ENCODE measurements at places on chromosomes 3 and 15.

DNA sequence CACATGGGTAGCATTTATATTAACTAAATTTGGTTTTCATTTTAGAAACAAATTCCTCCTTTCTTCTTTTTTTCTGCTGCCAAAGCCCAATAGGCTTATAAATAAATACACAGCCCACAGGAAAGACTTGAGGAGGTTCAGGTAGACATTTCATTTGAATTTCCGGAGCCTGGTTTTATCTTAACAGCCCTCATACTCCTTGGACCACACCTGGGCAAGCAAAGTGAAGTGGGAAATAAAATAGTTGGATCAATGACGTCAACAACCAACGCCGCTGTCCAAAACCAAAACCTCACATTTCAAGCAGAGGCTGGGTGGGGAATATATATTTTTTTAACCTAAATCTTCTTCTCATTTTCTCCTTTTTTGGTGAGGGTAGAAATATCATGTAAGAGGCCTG lies 53.2 kb downstream of the RFTN1 start:
- no peak for DNase-seq

- no peak for DNase-seq
These were observed 6.1 kb downstream of the FXR1 start for GRCh38 chr3:180918542-180918941.

GRCh38 chr15:97410897-97411575 lies 549.5 kb upstream of the ARRDC4 start:
- DNase-seq: no peak

GRCh38 chr3:55431041-55431440 lies 56.1 kb downstream of the WNT5A start:
- DNase-seq: no peak

DNA sequence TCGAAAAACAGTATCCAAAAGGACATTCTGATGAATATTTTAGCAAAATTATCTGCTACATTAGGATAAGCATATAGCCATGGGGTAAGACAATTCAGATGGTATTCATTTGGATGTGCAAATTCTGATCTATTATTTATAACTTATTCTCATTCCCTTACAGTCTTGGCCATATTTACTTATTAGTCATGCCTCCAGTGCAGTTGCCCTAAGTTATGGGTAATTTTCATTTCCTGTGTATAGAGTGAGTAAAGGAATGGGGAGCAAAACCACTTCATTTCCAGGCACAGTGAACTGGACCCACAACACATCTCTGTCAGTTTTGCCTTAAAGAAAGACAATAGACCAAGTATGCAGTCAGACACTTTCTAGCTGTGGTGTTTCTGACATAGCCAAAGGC lies 134.3 kb downstream of the POLQ start:
- DNase-seq: no peak

GRCh38 chr15:75177360-75178071 lies 24.2 kb upstream of the C15orf39 start:
- DNase-seq: no peak

DNA sequence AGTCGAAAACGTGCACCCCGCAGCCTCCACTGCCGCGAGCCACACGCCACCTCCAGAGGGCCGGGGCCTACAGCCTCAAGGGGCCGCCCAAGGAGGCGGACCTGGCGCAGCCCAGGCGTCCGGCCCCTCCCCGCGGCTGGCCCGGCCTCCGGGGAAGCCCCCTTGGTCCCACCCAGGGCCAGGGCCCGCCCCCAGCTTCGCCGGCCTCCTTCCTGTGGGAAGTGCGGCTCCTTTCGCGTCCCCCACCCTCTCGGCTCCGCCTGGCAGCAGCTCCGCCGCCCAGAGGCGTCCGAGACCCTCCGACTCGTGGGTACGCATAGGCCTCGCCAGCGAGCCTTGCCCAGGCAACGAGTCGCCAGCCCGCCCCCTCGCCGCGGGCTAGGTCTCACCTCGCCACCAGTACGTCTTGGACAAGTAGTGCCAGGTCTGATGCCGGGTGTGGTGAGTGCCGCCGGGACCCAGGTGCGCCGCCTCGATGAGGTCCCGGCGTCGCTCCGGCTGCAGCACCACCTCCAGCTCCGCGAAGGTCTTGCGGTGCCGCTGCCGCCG lies 642 bp downstream of the ZBTB11 start:
- DNase-seq: peak; percentile 94

GRCh38 chr3:72086042-72086742 lies 301.2 kb upstream of the PROK2 start:
- no peak for DNase-seq

GRCh38 chr3:131711114-131711768 lies 208.5 kb upstream of the MRPL3 start:
- DNase-seq: no peak

- no peak for DNase-seq
These were observed 64.2 kb downstream of the ABTB1 start for GRCh38 chr3:127736801-127737539.

DNA sequence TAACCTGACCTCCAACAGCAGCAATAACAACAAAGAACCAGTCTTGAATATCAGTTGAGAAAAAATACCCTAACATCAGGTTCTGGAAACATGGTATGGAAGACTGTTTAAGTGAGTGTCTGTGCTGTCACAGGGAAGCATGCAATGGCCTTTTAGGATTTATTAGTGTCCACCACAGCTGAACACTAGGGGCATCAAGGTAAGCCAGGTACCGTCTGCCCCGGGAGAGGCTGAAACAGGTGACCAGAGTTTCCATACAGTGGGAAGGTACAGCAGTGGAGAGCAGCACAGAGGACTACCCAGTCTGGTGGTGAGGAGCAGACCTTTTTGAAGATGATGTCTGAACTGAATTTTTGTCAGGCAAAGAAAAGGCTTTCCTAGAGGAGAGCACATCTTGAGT lies 18.4 kb downstream of the ZDHHC23 start:
- no peak for DNase-seq

DNA sequence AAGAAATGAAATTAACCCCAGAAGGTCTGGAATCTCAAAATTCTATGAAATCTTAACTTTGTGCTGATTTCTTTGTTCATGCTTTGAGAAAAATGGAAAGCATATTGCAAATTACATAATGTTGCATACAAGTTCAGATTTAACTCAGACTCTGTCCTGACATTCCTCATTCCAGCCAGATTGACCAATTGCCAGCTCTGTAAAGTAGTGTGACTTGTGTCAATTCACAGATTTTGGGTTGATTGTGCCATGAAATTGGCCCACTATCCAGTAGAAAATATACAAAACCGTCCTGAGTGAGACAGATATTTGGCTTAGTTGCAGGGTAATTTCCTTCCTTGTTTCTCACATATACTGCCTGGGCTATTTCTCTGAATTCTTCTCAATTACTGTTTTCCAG lies 1312.6 kb downstream of the ROBO1 start:
- DNase-seq: no peak

DNA sequence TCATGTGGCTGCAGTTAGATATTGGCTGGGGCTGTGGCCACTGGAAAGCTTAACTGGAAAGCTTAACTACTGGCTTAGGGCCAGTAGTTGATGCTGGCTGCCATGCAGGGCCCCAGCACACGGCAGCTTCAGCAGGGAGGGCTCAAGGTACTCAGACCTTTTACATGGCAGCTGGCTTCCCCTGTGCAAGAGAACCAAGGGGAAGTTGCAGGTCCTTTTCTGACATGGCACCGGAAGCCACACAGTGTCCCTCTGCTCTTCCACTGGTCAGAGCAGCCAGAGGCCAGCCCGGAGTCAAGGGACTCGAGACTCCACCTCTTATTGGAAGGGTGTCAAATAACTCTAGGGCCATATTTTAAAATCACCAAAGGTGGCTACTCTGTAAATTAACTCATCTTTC lies 24.5 kb downstream of the CCR9 start:
- no peak for DNase-seq

GRCh38 chr3:63993653-63994079 lies 29.6 kb downstream of the PSMD6 start:
- no peak for DNase-seq

DNA sequence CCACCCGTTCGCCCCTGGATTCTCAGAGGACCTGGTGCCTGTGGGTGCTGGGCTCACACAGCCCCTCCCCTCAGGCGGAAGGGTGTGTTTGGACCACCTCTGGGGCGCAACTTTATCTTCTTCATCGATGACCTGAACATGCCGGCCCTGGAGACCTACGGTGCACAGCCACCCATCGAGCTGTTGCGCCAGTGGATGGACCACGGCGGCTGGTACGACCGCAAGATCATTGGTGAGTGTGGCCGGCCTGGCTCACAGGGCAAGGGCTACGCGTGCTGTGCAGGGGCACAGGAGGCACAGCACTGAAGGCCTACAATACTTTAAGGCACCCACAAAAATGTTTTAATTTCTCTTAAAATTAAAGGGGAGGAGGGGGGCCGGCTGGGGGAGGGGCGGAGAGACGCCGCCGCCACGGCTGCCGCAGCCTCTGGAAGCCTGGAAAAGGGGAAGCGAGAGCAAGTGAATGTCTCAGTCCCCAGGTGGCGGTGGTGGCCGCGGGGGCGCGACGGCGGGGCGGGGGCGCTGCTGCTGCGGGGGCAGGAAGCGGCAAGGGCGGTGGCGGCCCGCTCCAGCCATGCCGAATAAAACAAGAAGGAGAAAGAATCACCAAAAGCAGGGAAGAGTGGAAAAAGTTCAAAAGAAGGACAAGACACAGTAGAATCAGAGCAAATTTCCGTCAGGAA lies 56.8 kb downstream of the DNAH1 start:
- DNase-seq: no peak

DNA sequence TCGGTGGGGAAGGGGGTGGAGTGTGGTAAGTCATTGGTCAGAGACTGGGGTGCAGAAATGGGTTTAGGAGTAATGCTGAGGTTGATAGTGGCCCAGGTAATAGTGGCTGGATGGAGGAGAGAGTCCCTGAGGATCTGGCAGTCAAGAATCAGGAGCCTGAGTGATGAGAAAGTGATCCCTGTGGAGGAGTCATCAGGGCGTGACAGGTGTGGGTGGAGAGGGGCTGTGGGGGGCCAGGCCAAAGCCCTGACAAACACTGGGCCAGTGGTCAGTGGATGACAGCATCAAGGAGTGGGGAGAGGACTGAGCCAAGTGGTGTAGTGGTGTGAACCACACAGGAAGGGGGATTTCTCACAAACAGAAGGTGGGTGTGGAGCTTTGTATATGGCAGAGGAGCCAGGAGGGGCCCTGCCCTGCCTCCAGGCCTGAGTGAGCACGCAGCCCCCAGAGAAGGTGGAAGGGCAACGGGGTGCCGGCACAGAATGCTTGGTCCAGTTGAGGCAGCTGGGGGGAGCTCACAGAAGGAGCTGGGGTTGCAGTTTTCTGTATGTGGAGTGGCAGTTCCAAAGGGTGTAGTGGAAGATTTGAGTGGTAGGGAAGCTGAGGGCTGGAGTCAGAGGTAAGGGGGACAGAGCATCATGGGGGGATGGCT lies 77.1 kb downstream of the SPSB4 start:
- no peak for DNase-seq

GRCh38 chr3:71304247-71304646 lies 279.3 kb downstream of the FOXP1 start:
- no peak for DNase-seq

GRCh38 chr3:62874711-62875557 lies at the start of gene CADPS:
Gene CADPS, minus strand, starts transcription at chr3:62875416. Its CDS starts 387 bp downstream, at chr3:62875029.
- DNase-seq: peak; percentile 51

DNA sequence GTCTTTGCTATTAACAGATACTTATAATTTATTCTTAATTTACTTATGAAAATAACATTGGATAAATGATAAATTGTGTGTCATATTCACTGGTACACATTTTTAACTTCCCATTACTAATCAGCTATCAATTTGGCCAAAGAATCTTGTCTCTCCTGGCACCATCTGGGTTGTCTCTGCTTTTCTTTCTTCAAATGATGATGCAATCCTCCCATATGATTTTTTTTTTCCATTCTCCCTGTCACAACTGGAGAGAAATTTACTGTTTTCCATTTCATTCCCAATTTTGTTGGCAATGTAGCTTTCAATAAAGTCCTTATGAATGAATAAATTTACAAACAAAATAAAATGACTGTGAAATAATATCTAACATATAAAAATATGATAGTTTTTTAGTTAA lies 743.7 kb upstream of the EPHA6 start:
- DNase-seq: no peak

- DNase-seq: no peak
These were observed 157.3 kb downstream of the LIPC start for GRCh38 chr15:58589047-58589446.

DNA sequence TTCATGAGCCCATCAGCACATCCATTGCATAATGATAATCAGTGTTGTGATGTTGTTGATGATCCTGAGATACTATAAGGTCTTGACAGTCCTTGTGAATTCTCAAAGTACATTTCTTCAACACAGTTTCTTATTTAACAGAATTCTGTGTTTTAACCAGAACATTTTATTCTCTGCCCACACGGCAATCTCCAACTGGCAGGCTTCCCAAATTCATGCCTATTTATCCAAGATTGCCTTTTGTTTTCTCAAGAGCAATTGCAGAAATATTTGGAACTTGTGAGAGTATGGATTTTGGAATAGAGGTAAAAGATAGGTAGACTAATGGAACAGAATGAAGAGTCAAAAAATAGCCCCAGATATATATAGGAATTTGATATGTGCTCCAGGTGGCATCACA lies 116.0 kb downstream of the UACA start:
- DNase-seq: no peak

- DNase-seq: no peak
These were observed 22.6 kb downstream of the CCDC191 start for GRCh38 chr3:114033721-114034120.

DNA sequence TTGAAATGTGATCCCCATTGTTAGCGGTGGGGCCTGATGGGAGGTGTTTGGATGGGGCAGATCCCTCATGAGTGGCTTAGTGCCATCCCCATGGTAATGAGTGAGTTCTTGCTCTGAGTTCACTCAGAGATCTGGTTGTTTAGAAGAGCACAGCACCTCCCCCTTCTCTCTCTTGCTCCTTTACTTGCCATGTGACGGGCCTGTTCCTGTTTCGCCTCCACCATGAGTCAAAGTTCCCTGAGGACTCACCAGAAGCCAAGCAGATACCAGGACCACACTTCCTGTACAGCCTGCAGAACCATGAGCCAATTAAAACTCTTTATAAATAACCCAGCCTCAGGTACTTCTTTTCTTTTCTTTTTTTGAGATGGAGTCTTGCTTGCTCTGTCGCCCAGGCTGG lies 46.6 kb downstream of the ANP32A start:
- DNase-seq: no peak

- no peak for DNase-seq
These were observed 1030.2 kb downstream of the MCTP2 start for GRCh38 chr15:95261546-95261945.

GRCh38 chr3:171584100-171584499 lies 123.9 kb upstream of the TNIK start:
- DNase-seq: no peak

GRCh38 chr15:95975212-95975611 lies 355.3 kb upstream of the NR2F2 start:
- DNase-seq: no peak
